ENCODE measurements at places on chromosomes 6 and 20. TPM values are rescaled to one million over a fixed set of nuclear protein-coding genes. Genes with fewer than 3 reads are reported as not detected.

WFDC5 gene
- not detected for total RNA-seq

DNA sequence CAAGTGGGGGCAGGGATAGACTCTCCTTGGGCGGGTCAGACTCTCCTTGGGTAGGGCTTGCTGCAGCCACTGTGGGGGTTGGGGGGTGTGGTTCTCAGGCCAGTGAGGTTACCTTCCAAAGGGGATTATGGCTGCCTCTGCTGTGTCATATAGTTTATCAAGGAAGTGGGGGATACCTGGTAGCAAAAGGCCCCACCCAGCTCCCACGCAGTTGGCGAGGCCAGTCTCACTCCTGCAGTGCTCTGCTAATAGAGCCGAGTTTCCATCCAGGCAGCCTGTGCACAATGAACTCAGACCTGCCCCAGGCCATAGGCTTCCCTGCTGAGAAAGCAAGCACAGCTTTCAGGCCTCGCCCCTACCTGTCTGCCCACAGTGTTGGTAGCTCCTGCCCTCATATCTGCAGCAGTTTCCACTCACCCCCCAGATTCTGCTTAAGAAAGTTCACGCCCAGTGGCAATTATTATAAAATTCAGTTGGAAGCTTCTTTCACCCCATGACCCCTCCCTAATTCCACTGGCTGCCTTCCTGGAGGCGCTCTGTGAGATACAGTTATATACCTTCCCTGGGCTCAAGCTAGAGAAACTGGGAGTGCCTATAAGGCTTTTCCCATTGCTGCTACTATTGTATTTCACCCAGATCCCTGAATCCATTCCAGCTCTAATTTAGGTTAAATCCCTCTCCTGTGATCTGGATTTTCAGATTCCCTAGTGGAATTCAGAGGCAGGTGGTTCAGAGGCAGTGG, 56.1 kb downstream of the HDDC2 start:
- no peak for DNase-seq

DNA sequence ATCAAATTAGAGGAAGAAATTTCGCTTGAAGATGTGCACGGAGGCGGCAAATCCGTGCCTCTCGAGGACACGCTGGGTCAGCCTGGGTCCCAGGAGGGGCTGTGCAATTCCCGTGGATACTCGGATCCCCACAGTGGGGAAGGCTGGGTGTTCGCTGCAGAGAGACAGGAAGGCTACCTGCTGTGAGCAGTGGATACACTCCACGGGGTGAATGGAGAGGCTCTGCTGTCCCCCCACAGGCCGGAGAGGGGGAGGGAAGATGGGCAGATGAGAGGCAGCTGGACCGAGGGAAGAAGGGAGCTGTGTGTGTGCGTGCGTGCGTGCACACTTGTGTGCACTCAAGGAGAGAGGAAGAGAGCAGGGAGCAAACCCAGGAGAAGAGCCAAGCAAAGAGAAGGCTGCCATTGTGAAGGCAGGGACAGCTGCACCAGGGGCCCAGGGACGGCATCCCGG, 57.3 kb downstream of the SULF2 start:
- no peak for DNase-seq

DNA sequence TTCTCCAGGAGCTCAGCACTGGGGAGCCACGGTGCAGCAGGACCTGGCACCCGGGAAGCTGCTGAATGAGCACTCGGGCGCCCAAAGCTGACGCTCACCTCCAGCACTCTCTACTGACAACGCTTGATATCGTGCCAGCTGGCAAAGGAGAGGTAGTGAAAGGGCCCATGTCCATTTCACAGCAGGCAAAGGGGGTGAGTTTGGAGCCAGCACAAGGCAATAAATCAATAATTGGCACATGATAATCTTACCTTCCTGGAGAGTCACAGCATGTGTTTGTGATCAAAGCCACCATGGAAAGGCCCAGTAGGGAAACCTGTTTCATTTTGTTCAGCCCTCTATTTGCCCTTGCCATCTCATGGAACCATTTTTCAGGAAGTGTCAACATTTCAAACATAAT, 23.3 kb upstream of the SMIM26 start:
- peak; percentile 88 for DNase-seq

DNA sequence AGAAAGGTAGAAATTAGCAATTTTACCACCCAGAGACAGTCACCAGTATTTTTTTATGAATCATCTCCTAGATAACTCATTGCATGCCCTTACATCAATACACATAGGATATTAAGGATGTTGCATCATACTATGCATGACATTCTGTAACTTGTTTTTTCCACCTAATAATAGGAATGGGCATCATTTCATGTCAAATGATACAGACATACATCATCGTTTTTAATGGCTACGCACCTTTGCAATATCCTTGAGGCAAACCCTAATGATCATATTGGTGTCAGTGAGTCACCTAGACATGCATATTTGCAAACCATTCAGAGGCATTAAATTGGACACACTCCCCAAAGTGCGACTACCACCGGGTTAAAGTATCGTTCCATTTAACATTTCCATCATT, 309.7 kb upstream of the AGPAT4 start:
- no peak for DNase-seq

DNA sequence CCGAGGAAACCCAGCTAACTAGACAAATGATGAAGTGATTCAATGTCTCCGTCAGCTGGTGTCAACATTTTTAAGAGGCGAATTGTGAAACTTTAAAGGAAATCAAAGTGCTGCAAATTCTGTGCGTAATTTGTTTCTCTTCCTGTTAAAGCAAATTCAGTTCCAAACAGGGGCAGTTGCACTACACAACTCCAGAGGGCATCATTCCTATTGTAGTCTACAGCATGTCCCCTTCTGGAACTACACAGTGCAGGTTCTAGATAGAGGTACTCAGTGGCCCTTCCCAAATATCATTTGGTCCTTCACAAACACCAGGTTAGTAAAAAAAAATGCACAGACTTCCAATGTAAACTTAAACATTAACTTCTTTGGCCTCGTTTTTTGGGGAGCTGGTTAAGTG, 38.3 kb upstream of the SMLR1 start:
- DNase-seq, result no peak
